ENCODE measurements at places on chromosomes 16 and 17.
A peak's percentile ranks its signal among the peaks of the same experiment; 100 is the strongest.

DNA sequence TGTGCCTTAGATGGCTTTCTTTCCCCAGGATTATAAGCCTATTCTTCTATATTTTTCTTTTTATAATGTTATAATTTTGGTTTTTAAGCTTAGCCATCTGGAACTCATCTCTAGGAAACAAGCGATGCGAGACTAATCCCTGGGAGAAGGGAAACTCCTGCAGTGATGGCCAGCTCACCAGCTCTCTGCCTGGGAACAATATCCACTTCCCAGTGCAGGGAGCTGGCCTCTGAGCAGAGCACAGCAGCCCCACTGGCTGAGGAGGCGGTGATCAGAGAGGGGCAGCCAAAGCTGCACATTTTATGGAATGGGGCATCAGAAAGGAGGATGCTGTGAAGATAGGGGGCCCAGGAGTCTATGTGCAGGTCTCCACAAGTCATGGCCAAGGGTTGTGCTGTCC is 183.3 kb downstream of the LGALS9B start:
- DNase-seq, result no peak

DNA sequence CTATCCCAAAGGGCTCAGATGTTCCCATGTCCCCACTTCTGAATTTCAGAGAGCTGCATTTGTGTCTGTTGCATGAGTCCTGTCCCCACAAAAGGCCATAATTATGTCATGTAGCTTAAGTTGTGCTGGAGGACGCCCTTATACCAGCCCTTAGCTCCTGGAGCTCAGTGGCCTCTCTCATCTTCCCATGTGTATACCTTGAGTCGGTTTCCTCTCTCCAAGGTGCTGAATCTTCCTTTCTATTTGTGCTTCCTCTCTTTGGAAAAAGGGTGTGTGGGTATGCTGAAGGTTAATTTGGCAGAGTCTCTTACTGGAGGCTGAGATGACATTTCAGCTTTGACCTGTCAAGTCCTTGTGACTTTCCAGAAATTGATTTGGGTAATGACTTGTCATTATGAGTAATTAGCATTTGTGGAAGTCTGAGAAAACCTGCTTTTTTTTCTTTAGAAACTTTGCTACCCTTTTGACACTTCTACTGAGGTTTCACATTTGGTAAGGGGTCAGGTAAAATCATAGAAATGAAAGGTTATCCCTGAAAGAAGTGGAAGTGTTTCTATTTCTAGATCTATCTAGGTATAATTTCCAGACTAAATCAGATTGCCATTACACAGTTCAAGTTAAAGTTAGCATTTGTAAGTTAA is 185.4 kb downstream of the ABCC12 start:
- no peak for DNase-seq

DNA sequence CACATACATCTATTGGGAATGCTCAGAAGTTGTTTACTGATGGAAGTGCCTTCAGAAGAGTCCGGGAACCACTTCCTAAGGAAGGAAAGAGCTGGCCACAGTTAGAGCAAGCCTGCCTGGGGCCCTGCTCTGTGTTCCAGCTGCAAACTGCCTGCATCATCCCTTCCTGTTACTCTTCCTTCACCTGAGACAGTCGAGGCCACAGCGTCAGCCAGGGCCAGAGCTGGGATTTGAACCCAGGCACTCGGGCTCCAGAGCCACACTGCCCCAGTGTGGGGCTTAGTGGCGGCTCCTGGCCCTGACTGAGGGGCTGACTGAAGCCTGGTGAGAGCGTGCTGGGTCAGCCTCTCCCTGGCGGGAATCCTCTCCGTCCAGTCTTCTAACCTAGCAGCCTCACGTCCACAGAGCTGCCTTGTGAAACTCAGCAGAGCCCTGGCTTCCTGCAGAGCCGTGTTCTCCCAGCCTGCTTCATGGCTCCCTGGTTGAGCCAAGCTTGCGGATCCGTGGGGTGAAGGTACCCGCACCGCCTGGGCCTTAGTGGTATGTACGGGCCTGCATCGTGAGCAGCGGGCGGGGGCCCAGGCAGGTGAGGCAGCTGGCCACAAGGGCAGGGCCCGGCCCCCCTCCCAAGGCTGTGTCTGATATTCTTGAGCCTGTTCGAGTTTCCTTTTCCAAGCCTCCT is 4.6 kb upstream of the C17orf99 start:
- peak; percentile 66 for DNase-seq

DNA sequence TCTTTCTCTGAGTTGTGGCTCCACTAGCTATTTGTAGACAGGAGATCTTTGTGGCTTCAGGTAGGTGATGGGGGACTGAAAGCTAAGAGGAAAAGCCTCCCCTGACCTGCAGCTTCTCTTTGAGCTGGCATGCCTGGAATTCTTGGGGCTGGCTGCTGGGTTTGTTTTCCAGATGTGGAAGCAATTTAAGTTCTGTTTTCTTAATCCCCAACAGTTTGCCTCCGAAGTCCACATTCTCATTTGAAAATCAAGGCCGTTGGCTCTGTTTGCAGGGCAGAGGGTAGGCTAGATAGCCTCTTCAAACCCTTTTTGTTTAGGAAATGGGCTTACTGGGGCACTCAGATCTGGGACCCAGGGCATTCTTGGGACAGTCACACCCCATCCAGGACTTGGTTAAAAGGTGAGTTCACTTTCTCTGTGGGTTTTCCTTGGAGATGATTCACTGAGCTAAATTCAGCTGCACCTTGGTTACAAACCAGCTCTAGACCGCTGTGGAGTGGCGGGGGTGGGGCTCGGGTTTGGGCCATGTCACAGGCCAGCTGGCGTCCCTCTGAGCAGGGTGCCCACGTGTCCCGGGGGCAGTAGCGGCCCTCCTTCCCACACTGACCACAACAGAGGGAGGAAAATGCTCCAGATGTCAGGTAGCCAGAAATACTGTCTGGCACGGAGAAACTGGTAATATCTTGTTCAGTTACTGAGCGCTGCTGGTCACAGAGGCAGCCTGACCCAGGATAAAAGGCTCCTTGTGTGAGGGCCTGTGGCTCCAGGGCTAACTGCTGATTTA is 108.5 kb downstream of the RAB11FIP4 start:
- DNase-seq, result no peak

DNA sequence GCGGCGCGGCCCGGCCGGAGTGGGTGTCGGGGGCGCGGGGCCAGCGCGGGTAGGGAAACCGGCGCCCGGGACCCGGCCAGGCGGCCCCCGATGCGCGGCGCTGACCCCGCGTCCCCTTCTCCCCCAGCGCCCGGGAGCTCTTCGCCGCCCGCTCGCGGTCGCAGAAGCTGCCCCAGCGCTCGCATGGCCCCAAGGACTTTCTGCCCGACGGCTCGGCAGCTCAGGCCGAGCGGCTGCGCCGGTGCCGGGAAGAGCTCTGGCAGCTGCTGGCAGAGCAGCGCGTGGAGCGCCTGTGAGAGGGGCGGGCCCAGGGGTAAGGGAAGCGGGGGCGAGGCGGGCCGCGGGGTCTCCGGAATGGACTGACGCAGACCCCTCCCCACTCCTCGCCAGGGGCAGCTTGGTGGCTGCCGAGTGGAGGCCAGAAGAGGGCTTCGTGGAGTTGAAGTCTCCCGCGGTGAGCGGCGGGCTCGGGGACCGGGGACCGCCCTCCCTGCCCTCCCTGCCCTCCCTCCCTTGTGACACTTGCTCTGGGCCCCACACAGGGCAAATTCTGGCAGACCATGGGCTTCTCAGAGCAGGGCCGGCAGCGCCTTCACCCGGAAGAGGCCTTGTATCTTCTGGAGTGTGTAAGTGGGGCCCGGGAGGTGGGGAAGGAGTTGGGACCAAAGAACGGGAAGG is 430 bp downstream of the TSEN54 start:
- DNase-seq, result peak; percentile 64

- no peak for DNase-seq
Measured at GRCh38 chr17:53780320-53780719, 42.4 kb upstream of the KIF2B start.

GRCh38 chr17:8154608-8155155 is 2.5 kb upstream of the PER1 start:
- no peak for DNase-seq

DNA sequence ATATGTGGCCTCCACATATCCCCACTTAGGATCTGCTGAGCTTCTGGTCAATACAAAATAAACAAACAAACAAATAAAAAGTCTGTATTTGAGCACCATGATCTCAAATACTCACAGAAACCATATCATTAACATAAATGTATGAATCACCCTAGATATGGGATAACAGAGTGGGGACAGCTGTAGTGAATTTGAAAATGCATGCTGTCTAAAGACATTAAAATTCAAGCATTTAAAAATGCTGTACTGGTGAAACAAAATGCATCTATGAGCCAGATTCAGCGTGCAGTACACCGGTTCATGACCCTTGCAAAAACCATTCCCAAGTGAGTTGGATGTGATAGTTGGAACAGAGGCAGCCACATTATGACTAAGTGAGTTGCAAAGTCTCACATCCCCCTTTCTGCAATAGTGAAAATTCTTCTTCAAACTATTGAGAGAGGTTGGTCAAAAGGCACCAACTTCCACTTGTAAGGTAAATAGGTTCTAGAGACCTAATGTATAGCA is 12.3 kb downstream of the GRIN2A start:
- DNase-seq, result no peak

DNA sequence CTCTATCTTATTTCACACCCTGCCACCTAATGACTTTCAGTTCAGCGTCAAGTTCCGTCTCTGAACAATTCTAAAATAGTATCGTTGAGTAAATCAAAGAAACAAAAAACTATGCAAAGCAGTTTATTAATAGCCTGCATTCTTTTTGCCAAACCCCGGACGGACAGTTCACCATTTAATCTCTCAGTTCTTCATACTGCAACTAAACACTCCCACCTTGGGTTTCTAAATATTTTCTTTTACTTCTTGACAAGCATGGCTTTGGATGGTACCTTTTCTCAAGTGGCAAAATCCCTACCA is 1.2 kb downstream of the MYH11 start:
- no peak for DNase-seq

GRCh38 chr17:32276171-32276601 is 10.6 kb downstream of the RHBDL3 start:
- no peak for DNase-seq

GRCh38 chr16:456891-457483 is 31.5 kb downstream of the RAB11FIP3 start:
- no peak for DNase-seq

DNA sequence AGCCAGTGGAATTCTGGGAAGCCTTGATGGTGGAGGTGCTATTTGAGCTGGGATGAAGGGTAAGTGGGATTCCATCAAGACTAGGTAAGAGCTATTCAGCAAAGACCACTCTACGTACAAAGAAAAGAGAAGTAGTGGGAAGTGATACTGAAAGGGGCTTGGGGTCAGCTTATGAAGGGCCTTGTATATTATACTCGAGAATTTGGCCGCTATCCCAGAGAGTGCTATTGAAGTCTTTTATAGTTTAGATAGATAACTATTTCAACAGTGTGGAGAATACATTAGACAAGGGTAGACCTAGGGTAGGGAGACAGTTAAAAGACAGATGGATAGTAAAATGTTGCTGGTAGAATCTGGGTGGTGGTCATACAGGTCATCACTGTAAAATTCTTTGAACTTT is 10.3 kb downstream of the DNAH2 start:
- no peak for DNase-seq

DNA sequence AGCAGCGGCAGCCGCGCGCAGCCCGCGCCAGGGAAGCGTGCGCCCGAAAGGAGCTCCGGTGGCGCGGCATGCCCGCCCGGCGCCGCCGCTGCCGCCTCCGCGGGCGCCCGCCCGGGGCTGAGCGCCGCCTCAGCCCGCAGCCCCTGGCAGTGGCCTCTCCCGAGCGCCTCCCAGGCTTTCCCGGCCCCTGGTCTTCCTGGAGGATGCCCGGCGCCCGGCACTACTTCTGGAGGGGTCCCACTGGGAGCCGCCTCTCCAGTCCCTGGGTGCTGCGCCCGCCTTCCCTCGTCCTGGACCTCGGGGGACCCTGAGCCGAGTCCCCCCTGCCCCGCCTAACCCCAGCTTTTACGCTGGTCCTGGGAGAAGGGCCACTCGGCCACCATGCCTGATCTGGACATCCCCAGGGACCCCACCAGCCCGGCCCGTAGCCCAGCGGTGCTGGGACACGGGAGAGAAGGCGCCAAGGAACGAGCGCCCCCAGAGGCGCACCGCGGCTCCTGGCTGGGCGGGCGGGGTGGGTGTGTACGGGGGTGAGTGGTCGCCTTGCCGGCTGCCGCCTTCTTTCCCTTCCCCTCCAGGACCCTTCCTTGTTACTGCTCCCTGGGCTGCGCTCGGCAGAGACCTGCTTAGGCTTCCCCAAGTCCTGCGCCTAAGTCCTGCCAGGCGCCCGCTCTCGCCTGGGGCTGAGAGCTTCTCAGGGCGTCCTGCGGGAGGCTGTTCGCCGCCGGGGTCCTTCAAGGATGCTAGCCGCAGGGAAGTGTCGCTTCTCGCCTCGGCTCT is 704 bp downstream of the ASIC2 start:
- no peak for DNase-seq

DNA sequence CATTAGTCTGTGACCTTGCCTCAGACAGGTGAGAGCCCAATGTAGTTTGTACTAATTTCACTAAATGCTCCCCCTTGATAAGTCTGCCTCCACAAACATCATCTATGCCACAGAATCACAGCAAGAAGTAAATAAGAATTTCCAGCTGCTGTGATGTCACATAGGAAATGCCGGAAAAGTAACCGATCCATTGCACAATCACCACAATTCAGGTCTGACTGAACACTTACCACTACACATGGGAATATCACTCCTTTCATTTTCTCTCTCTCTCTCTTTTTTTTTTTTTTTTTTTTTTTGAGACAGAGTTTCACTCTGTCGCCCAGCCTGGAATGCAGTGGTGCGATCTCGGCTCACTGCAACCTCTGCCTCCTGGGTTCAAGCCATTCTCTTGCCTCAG is 79.0 kb upstream of the CDH11 start:
- no peak for DNase-seq

- DNase-seq, result no peak
Measured at GRCh38 chr17:81153340-81153803, 11.9 kb upstream of the PVALEF start.

- DNase-seq, result no peak
Measured at GRCh38 chr16:70375636-70376611, 29.2 kb downstream of the DDX19A start.

GRCh38 chr17:32927724-32928585 is at the start of gene TMEM98:
TMEM98 (plus strand) TSS chr17:32928153; CDS start chr17:32931529, 3,376 bp downstream.
- DNase-seq, result no peak

- no peak for DNase-seq
Measured at GRCh38 chr17:38815576-38816193, 9.4 kb downstream of the CWC25 start.

- no peak for DNase-seq
Measured at GRCh38 chr16:81437865-81438264, 6.7 kb upstream of the CMIP start.

GRCh38 chr16:25148568-25149215 is 37.1 kb downstream of the LCMT1 start:
- no peak for DNase-seq

DNA sequence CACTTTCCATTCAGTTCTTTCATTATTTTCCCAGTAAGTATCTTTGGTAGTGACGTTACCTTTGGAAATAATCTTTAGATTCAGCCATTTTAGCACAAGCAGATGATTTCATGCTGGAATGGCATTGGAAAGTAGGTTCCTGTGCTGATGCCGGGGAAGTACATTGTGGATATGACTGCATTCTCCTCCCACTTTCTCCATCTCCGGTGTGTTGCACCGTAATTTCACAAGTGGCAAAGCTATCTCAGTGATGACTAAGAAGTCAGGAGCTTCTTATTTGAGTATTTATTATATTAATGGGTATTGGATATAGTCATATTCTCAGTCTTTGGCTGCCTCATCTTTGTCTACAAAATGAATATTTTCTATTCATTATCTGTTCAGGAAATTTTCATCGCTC is 69.8 kb downstream of the MRTFB start:
- no peak for DNase-seq

Data from RWPE2 (cell line).